Effector CD8-positive, alpha-beta T cell (primary cell): ENCODE measurements at places on chromosomes 6 and 20.

- DNase-seq = no peak
These were observed 12.8 kb upstream of the SNAI1 start for GRCh38 chr20:49969946-49970345.

- no peak for DNase-seq
These were observed 25.6 kb upstream of the HLA-A start for GRCh38 chr6:29916741-29917140.

DNA sequence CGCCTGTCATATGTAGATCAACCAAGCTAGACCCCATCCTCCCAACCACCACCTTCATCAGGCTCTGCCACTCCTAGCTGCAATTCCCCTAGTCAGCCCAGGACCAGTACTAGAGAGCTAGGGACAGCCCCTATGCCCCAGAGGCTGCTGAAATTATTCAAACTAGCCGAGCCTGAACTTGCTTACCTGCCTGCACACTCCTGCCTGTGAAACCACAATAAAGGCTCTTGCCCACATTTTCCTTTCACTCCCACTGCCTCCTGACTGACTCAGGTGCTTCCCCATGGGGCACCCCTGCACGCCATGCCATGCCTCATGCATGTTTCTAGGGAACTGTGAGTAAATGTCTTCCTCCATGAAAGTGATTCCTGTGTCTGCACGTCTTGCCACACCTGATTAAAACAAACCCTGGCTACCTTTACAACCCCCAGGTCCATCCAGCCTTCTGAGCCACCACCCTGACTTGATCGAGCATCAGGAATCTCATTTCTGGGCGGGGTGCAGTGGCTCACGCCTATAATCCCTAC lies 66.5 kb upstream of the IER3 start:
- DNase-seq = no peak

DNA sequence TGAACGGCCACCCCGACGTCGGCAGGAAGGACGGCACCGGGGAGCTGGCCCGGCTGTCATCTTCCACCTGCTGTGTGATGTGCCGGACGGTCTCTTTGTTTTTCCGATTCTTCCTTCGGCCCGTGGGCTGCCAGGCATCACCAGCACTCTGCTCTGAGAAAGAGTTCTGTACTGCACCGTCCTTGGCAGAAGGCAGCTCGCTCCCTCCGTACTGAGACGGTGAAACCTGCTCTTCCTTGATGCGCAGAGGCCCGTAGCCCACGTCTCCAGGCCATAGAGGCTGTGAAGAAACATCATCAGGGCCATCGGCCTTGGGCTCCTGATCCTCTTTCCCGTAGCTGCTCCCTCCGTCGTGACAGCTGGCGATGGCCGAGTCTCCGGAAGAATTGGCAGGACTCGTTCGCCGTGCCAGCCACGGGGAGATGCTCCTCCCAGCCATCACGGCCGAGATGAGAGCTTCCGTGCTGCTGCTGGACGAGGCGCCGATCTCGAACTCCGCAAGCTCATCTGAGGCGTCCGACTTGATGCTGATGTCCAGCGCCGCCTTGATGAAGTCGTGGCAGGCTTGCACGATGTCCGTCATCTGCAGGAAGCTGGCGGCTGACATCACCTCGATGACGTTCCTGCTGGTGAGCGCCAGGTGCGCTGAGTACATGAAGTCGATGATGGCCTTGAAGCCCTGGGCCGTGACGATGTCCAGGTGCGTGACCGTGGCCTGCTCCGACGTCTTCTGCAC lies 41.1 kb downstream of the ZBTB46 start:
- DNase-seq = no peak

- no peak for DNase-seq
These were observed 107.9 kb downstream of the SYCP2 start for GRCh38 chr20:59825563-59825920.
